ENCODE measurements at places on chromosomes 4 and X.

DNA sequence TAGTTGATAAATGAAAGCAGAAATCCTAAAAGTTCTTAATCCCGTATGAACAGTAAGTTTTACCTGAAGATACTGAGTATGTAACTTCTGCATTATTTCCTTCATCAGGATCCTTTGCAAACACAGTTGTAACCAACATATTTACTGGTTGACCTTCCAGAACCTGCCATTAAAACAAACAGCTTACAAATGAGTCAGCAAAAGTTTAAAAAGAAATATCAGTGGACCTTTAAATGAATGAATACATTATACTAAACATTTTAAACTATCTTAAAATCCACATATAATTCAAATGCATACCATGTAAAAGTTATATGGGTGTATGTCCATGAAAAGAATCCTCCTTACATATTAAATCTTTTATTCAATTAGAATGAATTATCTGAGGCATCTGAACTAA is 163.6 kb downstream of the DCHS2 start:
- no peak for DNase-seq

DNA sequence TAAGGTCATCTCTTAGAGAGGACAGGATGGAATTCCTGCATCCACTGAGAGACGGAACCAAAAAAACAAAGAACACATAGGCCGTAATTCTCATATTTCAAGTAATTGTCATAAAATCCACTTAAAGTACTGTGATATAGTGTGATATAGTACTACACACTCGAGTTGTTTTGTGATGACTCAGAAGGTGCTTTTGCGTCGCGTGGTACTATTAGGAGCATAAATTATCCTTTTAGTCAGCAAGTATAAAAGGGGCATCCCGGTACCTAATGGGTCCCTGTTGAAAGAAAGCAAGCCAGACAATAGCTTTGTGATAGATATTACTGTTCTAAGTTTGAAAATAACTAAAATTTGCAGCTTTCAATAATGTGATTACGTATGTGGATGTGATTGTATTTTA is 55.3 kb downstream of the GPR143 start:
- no peak for DNase-seq

- no peak for DNase-seq
Measured at GRCh38 chr4:174989791-174990190, 71.6 kb downstream of the ADAM29 start.

DNA sequence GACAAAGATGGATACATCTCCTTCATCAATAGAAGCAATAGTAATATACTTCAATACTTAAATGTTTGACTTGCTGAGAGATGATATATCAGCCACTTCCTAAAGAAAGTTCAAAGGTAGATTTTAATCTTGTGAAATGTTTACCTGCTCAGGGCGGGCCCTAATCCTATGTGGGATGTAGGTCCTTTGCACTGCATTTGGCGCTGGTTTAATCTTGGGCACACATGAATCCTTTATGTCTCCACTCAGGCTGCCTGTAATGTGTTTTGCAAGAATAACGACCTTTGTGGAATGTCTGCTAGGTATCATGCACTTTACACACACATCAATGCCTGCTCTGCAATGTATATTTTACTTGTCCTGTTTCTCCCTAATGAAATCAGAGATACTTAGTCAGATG is 368.7 kb downstream of the GBA3 start:
- DNase-seq: no peak

DNA sequence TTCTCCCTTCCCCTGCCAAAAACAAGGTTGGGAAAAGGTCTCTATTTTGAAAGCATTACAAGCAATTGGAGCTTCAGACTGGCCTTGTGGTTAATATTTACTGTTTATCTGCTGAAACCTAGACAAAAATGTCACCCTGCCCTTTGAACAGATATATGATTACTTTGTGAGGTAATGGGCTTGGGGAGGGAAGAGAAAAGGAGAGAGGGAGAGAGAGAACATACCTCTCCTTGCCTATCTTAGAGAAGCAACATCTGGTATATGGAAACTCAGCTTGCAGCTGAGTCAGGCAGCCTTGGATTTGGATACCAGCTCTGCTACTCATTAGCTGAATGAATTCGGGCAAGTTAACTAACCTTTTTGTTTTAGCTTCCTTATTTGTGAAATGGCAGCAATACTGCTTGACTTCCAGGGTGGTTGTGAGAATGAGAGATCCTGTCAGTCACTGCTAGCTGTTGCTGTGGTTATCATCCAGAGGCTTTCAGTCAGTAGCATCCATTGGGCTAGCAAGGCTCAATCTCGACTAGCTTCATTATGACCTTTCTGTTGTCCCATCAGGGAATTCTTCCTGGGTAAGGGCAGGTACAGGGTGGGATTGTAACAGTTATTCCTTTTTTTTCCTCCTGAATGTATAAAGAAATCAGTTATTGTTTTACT is 41.1 kb downstream of the ZFX start:
- DNase-seq: no peak

- DNase-seq: no peak
Measured at GRCh38 chr4:8038719-8039251, 99.1 kb upstream of the AFAP1 start.

- DNase-seq: no peak
Measured at GRCh38 chr4:53313510-53313909, 52.4 kb downstream of the SCFD2 start.

DNA sequence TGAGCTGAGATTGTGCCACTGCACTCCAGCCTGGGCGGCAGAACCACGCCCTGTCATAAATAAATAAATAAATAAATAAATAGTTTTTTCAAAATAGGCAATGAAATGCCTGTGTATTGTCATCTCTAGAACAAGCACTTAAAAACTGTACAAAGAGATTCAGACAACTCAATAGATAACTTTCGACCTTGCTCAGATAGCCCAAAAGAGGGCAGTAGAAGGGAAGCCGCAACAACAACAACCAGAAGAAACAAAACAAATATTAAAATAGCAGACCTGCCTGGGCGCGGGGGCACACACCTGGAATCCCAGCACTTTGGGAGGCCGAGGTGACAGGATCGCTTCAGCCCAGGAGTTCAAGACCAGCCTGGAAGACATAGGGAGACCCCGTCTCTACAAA is 9.4 kb upstream of the CLDN34 start:
- DNase-seq: no peak

- no peak for DNase-seq
Measured at GRCh38 chr4:168273838-168274237, 44.7 kb downstream of the DDX60 start.

DNA sequence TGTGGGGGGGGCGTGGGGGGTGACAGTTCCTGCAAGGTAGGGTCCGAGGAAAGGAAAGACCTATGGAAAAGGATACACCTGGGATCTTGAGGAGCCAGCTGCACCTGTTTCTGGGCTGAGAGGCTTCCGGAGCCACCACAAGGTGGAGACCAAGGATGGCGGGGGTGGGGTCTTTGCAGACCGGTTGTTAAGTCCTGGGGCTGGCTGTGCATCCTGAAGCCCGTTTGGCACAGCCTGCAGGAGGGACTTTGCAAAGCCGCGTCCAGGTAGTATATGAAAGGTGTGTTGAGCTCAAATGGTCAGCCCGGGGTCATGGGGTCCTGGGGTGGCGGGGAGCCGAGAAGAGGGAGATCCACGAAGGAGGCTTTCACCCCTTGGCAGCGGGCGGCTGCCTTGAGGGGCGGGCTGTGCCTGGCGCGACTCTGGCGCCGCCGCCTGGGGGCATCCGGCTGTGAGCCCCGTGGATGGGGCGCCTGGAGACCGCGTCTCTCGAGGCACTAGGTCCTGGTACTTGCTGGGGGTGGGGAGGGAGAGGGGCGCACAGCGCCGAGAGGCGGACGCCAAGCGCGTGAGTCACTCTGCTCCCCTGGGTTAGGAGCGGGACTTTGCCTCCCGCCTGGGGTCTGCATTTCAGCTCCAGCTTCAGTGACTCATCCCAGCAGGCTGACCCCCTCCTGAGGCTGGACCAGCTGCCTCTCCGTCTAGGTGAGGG is 58.2 kb upstream of the DYNLT3 start:
- DNase-seq: no peak

DNA sequence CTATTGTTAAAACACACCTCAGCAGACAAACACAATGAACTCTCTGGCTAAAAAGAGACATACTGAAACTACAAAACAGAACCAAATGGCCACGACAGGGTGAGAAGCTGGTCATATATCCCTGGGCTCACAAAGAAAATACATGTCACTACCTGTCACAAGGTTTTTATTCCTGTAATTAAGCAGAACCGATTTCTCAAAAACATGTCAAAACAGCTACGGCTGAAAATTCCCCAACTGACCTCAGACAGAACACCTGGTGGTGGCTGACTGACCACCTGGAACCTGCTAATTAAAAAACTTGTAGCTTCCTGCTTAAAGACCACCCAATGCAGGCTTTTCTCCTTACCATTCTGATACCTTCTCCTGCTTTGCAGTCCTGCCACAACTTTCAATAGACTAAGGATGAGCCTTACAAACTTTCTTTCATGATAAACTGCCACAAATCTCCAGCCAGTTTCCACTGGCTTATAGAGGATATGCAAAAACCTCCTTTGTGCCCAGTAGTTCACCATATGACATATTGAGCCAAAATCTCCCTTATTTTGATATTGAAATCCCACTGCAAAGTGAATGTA is 571.9 kb downstream of the SPOCK3 start:
- no peak for DNase-seq

Measured in stimulated activated naive B cell treated with anti-CD40 and anti-IgM and Interleukin-4, amounts not matched to agents 10 μg/mL and 1 μg/mL and 100 μg/mL, for 72 hours (primary cell).